ENCODE measurements at places on chromosomes 2 and 18. TPM values are rescaled to one million over a fixed set of nuclear protein-coding genes. Genes with fewer than 3 reads are reported as not detected.

Gene SPOPL
- total RNA-seq = 15.9 TPM

Gene CCL20
- total RNA-seq = 0.49 TPM

Gene G6PC2
- not detected for total RNA-seq

Gene ABCG8
- total RNA-seq = not detected

Gene DYNAP
- not detected for total RNA-seq

Gene TUBA4B
- not detected for total RNA-seq

Gene PLA2R1
- total RNA-seq = 37.4 TPM

Gene CRYBA2
- not detected for total RNA-seq

Gene TMEM37
- total RNA-seq = 0.49 TPM

Gene STAMBP
- total RNA-seq = 18.9 TPM

Gene GPBAR1
- total RNA-seq = 0.16 TPM

Gene KYNU
- 1.1 TPM for total RNA-seq

Gene GAREM2
- total RNA-seq = under 0.01 TPM

Measured in bladder microvascular endothelial cell (primary cell).